ENCODE measurements at places on chromosomes 6 and 20.

DNA sequence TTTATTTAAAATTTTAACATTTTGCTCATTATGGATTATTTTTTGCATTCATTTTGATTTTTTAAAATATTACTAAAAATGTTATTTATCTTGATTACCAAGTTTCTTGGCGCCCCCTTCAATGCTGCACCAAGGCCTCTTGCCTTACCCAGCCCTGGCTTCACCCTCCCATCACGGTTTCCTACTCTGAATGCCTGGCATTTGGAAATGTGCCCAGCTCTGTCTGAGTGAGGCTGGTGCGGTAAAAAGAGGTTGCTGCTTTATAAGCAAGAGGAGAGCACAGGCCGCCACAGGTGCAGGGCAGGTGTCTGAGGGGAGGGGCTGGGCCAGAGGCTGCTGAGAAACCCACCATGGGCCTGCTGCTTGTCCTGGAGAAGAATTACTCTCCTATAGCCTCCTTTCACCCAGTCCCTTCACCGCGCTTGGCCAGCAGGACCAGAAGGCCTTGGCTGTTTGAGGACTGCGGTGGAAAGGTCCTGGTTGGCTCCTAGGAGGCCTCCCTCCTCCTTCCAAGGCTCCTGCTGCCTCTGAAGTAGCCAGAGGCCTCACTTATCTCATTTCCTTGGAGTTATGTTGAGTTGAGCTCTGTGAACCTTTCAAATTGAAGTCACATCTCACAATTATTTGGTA lies 62.6 kb downstream of the BANF2 start:
- no peak for DNase-seq

GRCh38 chr6:80249897-80250296 lies 143.4 kb downstream of the BCKDHB start:
- DNase-seq, result no peak

DNA sequence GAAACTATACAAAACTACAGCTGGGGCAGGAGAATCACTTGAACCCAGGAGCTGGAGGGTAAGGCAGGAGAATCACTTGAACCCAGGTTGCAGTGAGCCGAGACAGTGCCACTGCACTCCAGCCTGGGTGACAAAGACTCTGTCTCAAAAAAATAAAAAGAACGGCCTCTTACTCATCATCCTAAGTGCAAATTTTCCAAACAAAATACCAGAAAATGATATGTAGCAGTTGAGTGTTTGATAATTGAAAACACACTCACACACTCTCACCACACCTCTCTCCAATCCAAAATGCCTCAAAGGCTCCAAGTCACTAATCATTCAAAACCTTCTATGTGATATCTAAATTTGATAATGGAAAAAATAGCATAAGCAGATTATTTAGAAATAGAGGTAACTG lies 198.6 kb upstream of the SHLD1 start:
- DNase-seq, result no peak

DNA sequence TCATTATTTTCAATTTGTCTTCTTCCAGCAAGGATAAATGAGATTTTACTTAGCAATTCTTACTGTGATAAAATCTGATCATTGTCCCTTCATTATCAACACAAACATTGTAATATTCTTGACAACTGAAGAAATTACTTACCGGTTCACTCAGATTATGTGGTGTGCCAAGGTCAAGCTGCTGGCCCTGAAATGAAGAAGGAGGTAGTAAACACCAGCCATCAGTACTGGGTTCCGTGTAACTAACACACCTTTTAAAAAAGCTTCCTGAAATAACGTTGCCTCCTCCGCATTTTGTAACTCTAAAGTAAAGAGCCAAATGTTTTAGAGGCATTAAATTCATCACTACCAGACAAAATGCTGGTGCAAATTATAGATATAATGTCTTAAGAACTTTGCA lies 7.4 kb downstream of the ROS1 start:
- no peak for DNase-seq

DNA sequence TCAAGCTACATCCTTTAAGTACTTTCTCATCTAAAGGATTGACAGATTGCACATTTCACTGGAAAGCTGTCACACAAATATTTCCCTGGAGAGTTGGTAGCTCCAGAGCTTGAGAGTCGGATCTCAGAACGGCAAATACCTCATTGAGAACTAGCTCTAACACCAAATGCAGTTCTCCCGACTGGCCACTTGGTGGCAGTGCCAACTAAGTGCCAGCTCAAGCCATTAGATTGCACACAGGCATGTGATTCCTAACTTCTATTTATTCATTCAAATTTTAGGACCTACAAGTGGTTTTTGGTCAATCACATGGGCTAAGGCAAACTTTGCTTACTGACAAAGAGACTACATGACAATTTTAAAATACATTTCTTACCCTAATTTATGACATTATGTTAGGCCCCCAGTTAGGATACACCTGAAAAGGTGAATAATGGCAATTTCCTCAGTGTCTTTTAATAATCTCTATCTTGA lies 7.9 kb upstream of the MCHR2 start:
- DNase-seq, result peak; percentile 59

- DNase-seq, result no peak
These were observed 174.1 kb upstream of the PTPRK start for GRCh38 chr6:128694303-128695009.

- no peak for DNase-seq
These were observed 271.6 kb upstream of the RIN2 start for GRCh38 chr20:19486446-19486845.

DNA sequence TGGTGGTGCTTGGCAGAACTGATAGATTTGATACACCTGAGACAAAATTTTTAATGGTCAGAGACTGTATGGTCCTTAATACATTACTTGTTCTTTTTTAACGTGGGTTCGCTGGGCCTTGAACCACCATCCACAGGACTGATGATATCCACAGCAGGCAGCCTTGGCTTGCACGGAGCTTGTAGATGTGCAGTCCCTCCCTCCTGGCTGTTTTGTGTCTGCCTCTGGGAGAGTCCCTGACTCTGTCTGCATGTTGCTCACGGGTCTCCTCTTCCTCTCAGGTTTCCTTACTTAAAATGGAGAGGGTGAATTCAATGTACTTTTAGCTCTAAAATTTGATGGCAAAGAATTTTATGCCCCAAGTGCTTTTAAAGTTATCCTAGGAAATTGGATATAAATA lies 17.5 kb downstream of the KIF25 start:
- DNase-seq, result no peak
